ENCODE measurements at places on chromosomes 7 and 10.
A peak's percentile ranks its signal among the peaks of the same experiment; 100 is the strongest.

- DNase-seq = no peak
Observed at GRCh38 chr10:91511549-91512330, 101.6 kb downstream of the HECTD2 start.

- DNase-seq = no peak
Observed at GRCh38 chr7:42700406-42701327, 211.2 kb downstream of the C7orf25 start.

DNA sequence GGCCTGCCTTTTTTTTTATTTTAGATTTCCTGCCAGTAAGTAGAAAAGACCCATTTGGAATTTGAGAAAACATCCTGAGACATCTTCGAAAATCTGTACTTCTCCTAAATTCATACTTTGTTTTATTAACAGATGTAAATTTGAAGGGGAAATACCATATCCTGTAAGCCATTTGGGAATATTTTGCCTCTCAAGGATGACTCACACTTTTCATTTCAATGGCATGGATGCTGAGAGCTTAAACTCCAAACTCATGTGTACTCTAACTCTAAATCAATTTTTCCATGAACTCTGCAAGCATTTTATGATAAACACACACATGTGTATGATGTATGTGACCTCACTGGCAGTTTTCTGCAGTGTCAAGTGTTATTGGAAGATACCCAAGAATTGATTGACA is 89.0 kb downstream of the SEMA3A start:
- DNase-seq = no peak

- DNase-seq = no peak
Observed at GRCh38 chr10:103618575-103619423, 125.3 kb downstream of the NEURL1 start.

DNA sequence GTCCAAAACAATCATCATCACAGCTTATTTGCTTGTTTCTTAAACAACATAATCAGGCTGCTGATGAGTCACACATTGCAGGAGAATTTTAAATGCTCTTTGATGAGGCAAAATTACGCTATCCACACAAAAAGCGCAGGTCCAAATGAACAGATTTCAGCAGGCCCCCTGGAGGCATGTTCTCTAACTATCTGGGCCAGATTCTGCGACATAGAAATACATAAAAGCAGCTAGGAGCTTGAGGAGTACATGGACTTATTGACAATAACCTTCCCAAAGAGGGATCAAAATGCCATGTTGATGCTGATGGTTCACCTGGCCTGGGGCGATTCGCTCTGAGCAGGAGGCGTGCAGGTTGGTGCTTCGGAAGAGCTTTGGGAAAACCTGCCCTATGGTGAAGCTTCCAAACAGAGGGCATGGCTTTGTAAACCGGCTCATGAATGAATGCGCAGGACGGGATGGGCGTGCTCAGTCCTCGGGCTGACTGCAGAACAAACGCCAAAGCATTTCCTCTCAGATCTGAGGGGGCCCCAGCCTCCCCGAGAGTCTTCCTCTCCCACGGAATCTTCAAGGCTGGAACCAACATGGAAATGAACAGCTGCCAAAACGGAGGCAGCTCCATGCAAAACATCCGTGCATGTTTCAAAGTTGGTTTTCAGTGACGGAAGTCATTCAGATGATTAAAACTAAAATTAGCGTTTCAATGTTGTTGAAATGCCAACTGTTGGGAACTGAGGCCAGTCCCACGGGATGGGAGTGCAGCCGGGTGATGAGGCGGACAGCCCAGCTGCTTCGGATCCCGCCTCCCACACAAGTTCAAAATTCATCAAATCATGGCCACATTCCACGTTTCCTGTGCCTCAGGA is 179.6 kb downstream of the TCERG1L start:
- DNase-seq = no peak

- no peak for DNase-seq
Observed at GRCh38 chr10:59138052-59138451, 38.4 kb upstream of the PHYHIPL start.

- no peak for DNase-seq
Observed at GRCh38 chr7:107971613-107972012, 31.3 kb downstream of the LAMB1 start.

- no peak for DNase-seq
Observed at GRCh38 chr10:76719006-76719405, 918.6 kb downstream of the KCNMA1 start.

GRCh38 chr10:43229208-43230061 is 37.4 kb downstream of the RASGEF1A start:
- DNase-seq = no peak

DNA sequence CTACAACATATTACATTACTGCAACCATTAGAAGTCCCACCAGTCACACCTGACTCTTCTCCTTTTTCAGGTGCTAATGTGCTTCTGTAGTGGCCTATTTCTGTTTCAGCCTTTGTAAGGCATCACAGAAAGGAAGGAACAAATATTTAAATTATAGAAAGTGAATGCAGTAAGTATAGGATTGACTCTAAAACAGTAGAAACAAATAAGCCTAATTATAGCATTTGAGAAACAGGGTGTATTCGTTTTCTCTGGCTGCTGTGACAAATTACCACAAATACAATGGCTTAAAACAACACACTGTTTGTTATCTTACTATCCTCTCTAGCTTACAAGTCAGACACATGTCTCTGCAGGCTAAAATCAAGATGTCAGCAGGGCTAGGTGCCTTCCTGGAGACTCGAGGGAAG is 69.4 kb downstream of the CCSER2 start:
- DNase-seq = no peak

DNA sequence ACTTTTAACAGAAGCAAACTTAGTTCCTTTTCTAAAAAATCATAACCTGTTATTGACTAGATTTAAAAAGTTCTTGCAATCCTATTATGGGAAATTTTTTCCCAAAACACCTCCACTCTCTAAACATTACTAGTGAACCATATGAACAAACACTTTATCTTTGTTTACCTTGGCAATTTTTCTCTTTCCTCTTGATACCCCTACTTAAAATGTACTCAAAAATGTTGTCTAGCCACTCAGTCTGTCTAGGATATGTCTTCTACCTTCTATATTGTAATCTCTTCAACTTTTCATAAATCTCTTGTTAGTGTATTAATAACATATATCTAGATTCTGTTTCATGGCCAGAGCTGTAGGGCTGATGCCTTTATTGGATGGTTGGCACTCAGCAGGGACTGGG is 630.0 kb upstream of the GRM3 start:
- no peak for DNase-seq

DNA sequence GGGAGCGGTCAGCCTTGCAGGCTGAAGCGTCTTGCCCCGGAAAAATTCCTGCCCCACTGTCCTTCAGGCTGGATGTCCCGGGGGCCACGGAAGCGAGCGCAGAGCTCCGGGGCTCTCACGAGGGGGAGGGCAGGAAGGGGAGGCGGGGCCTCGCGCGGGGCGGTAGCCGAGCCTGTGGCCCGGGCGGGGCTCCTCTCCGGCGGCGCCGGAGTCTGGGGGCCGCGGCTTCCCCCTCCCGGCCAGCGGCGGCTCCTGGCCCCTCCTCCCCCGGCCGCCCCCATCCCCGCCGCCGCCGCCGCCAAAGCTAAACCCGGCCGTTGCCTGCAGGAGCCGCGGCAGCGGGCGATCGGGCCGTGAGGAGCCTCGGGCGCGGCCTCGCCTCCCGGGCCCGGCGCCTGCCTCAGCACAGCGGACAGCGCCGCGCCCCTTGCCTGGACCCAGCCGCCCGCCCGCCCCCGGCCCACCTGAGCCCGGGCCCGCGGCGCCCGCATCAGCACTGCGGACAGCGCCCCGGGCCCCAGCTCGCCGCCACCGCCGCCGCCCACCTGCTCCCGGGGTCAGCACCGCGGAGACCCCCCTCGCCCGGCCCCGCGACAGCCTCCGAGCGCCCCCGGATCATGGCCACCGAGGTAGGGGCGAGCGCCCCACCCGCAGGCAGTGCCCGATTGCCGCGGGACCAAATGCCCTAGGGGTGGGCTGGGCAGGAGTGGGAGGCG is at the start of gene GOLGA7B:
Gene GOLGA7B (plus strand): TSS at position 157 of the 716 bp plus-strand sequence. CDS start 461 bp downstream, at position 618.
- DNase-seq = peak; percentile 37

DNA sequence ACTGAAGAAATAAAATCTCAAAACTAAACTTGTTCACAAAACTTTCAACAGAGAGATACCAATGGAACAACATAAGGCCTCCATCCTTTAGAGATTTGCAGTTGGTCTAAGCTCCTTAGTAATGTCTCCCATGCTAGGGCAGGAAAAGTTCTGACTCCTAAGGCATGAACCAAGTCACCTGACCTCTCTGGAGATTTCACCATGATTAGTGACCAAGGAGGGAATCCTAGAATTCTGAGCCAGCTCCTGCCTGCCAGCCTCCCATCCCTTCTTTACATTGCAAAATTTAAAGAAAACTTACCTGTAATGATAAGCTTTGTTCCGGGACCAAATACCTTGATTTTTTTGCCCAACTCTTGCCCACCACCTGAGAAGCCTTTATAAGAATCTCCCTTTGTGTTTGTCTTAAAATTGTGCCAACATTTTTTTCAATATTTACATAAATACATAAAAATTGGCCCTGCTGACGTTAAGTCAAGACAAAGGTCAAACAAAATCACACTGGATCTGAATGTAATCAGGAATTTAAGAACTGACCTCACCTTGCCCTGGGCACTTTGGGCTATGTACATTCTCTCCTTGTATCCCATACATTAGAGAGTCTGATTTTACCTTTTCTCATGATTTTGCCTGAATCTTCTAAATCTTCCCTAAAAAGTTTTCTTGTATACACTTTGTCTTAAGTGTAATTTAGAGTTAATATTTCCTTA is at the start of gene TARP:
Gene TARP (minus strand): TSS at position 351 of the 710 bp plus-strand sequence.
- DNase-seq = no peak

DNA sequence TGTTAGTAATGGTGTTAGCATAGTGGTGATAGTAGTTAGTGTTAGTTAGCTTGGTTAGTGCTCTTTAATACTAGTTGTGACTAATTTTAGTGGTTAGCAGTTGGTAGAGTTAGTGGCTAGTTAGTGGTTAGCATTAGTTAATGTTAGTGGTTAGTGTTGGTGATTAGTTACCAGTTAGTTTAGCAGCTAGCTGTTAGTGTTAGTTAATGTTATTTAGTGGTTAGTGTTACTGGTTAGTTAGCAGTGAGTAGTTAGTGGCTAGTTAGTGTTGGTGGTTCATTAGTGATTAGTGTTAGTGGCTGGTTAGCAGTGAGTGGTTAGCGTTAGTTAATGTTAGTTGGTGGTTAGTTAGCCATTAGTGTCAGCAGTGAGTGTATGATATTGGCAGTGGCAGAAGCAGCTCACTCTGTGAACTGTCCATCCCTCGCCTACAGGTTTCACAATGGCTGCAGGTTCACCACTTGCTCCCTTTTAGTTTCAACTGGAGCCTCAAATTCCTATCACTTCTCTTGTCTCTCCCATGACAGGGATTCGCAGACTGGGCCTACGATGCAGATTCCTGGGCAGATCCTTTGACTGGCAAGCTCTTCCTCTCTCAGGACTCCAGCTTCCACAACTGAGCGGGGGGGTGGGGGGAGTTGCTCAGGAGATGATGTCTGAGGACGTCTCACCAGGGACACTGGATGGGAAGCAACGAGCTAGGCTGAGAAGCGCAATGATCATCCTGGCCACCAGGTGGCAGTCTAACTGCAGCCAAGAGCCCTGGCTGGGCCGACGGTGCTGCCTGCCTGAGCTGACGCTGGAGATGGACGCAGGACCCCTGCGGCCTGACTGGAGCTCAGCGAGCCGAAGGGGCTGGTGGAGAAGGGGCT is 19.5 kb downstream of the GHRHR start:
- DNase-seq = peak; percentile 97

- DNase-seq = no peak
Observed at GRCh38 chr7:150515248-150516147, 826 bp downstream of the GIMAP7 start.

- DNase-seq = no peak
Observed at GRCh38 chr7:127911968-127912511, 119.2 kb downstream of the LRRC4 start.

GRCh38 chr10:131088619-131089018 is 222.9 kb downstream of the TCERG1L start:
- no peak for DNase-seq

GRCh38 chr7:78662939-78663338 is 790.5 kb downstream of the MAGI2 start:
- DNase-seq = no peak

DNA sequence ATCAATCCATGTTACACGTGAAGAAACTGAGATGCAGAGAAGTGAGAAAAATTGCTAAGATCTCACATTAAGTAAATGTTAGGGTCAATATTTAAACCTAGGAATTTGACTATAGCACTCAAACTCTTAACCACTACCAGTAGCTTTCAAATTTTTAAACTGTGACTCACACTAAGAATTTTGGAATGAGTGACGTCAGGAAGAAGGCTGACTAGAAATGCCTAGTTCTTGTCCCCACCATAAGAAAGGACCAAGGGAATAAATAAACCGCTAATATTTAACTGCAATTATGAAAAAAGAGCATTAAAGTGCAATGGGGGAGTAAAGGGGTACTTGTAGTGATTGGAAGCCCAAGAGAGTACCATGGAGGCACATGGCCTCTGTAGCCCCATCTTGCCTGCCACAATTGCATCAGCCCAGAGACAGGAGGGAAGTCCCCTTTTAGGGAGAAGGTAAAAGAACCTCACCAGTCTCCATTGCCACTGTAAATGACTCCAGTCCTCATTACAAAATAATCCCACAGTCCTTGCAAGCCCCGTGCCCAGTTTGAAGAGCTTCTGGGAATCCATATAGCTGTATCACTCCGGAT is 3.5 kb upstream of the AKR1B1 start:
- no peak for DNase-seq

GRCh38 chr7:150446288-150446938 is 4.0 kb upstream of the GIMAP8 start:
- no peak for DNase-seq

DNA sequence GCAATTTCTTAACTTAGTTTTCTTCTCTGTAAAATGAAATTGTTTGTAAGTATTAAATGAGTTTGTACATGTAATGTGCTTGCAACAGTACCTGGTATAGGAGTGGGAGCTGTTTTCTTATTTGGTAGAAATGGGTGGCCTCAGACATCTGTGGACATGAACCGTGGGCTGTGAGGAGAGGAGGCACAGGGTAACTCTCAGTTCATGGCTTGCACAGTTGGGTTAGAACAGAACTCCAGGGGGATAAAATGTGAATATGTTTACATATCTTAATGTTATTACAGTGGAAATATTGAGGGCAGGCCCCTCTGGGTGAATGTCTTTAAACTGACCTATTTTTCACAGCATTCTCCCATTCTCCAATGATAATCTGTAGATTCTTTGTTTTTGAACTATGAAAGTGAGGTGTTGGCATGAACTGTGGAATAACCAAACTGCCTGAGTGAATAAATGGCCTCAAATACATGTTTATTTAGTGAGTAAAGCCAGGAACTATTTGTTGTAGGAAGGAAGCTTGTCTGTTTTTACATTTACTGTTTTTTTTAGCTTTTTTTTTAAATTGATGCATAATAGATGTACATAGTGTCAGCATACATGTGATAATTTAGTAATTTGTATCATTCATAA is 2.6 kb downstream of the ABCA13 start:
- no peak for DNase-seq

DNA sequence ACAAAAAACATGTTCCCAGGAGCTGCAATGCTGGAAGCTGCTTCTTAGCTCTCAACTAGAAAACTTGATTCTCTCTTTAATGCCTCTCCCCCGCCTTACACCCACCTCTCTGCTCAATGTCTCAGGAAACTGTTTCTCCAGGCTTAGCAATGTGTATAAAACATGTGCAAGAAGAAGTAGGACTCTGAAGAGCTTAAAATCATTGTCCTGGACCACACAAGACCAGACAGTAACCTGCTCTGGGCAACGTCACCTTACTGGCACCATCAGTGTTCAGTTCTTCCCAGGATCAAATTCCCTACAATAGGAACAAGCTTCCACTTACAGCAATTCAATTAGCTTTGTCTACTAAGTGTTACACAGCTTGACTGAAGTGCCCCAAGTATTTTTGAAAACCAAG is 104.9 kb downstream of the RAPGEF5 start:
- DNase-seq = no peak

All from neural crest cell (in vitro differentiated cells).